ENCODE measurements at places on chromosomes 11 and 22.

DNA sequence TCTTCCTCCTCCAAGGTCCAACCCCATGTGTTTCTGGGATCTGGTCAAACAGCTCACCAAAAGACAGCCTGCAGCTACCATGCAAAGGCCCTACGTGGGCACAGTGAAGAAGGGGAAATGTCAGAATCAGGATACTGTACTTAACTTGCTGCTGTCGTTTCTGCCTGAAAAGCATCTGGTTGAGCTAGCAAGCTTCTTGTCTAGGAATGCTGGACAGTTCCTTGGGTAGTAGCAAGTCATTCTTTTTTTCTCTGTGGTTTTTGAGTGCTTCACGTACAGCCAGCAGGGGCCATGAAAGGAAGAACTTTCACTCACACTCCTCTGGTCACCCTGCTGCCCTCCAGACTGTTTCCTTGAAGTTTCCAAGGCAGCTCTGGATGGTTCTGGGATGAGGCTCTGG, 24.7 kb downstream of the RCOR2 start:
- no peak for DNase-seq

DNA sequence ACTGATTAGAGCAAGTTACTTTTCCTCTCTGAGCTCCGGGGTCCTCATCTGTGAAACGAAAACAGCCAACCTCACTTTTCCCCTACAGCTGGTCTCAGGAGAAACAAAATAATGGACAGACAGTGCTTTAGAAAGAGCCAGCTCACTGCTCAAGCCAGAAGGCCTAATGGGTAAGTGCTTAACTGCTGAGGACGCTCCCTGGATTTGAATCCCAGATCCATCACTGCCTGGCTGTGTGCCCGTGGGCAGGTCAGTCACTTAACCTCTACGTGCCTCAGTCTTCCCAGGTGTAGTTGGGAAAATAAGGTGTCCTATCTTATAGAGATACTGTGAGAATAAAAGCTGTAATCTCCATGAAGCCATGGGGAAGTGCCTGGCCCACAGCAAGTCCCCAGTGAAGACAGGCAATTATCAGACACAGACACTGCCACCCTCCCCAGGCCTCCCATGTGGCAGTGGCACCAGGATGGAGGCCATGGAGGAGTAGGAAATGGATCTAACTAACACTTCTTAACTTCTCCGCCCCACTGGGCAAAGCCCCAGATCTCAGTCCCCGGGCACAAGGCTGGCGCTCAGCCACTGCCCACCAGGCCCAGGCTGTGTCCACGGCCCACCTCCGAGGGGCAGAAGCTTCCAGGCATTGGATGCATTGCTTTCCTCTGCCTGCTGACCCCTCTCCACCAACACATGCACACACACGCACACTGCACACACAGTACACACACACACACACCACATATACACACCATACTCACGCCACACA, 9.2 kb downstream of the TP53I11 start:
- no peak for DNase-seq

DNA sequence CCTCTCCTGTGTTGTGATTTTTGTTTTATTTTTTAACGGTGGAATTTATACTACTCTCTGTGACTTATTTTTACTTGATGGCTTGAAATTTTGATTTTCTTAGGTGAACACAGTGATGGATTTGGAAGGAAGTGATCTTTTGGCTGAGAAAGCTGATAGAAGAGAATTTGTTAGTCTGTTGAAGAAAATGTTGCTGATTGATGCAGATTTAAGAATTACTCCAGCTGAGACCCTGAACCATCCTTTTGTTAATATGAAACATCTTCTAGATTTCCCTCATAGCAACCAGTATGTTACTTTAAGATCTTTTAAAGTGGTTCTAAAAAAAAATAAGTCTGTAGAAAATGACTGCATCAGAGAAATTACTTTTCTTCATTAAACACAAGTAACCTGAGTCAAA, 82.1 kb downstream of the HIPK3 start:
- DNase-seq = no peak

GRCh38 chr11:120789391-120789790, 234.5 kb upstream of the TBCEL start:
- DNase-seq = no peak

- no peak for DNase-seq
Observed at GRCh38 chr11:61580271-61580888, 496 bp downstream of the SYT7 start.

GRCh38 chr11:70628855-70629844, 230.8 kb downstream of the CTTN start:
- no peak for DNase-seq

DNA sequence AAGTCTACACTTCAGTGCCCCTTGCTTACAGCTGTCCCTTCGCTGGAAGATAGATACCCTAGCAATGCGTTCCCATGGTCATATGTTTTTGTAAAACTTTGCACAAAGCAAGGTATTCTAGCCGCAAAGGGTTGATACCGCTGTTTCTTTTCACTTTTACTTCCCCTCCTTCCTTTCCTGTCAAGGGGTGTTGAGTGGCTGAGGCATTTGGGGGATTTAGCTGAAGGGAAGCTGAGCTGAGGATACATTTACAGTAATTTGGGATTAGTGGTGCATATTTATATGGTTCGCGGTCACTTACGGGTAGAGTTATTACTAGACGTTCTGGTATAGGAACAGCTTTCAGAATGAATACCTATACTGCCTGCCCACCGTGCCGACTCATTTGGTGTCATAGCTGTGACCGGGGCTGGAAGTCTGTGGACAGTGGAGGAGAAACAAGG, 86.9 kb upstream of the WNT11 start:
- no peak for DNase-seq

All from CD4-positive, alpha-beta T cell treated with Interleukin-2 at 100 ng/mL for 4 hours (primary cell).